Natural killer cell (primary cell): ENCODE measurements at places on chromosomes 1 and 21. TPM values are rescaled to one million over a fixed set of nuclear protein-coding genes. Genes with fewer than 3 reads are reported as not detected.

Gene MKNK1
- total RNA-seq = 81.5 TPM

DNA sequence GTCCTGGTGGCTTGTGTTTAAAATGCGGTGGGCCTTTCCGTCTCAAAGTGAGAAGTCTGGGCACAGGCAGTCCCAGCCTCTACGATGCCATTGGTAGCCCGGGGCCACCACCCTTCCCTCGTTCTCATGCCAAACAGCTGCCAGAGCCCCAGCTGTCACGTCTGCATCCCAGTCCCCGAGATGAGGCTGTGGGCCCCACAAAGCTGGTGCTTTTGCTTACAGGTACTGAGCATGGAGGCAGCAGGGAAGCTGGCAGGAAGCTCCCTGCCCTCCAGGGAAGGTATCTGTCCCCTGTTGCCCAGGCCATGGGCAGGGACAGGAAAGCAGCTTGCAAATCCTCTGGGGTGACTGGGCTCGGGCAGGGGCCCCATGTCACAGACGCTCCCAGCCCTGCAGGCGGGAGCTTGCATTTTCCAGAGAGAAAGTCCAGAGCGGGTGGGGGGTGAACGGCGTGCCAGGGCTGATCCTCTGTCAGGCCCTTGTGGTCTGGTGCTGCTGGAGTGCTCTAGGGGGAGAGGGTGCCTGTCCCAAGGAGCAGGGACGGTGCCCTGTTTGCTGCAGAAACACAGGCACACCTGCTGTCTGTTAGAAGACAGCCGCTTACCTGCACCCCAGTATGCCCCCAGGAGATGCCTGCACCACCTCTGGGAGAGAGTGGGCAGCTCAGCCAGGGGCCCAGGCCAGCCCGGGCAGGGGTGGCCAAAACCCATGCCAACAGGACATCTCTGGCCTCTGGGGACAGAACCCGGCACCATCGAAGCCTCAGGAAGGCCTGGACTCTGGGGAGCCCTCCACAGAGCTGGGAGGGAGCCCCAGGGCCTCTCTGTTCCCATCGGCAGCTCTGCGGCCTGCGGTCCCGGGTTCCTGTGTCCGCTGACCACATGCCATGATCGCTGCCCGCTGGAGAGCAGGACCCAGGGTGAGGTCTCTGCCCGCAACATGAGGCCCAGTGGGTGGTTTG, 45.9 kb downstream of the SLX9 start:
- no peak for DNase-seq

GRCh38 chr1:61853583-61853982, 111.3 kb downstream of the PATJ start:
- no peak for DNase-seq

DNA sequence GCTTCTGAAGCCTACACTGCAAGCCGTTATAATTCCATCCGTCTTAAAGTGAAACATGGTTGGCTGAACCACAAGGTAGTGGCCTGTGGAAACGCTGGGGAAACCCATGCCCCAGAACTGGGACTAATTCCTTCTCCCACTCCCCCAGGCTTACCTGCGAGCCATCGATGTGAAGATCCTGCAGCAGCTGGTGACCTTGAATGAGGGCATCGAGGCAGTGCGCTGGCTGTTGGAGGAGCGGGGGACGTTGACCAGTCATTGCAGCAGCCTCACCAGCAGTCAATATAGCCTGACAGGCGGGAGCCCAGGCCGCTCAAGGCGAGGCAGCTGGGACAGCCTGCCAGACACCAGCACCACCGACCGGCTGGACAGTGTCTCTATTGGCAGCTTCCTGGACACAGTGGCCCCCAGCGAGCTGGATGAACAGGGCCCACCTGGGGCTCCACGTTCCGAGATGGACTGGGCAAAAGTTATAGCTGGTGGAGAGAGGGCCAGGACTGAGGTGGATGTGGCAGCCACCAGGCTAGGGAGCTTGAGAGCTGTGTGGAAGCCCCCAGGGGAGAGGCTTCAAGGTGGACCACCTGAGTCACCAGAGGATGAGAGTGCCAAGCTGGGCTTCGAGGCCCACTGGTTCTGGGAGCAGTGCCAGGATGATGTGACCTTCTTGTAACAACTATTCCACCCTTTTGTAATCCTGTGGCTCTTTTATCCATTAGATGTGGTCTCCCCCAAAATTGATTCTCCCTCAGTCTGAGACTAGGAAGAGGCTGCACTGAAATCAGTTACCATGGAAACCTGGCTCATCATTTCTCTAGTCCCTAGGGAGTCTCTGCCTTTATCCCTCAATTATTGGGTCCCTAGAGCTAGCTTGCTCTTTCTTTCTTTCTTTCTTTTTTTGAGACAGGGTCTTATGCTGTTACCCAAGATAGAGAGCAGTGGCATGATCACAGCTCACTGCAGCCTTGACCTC, 16.7 kb downstream of the LURAP1 start:
- no peak for DNase-seq

DNA sequence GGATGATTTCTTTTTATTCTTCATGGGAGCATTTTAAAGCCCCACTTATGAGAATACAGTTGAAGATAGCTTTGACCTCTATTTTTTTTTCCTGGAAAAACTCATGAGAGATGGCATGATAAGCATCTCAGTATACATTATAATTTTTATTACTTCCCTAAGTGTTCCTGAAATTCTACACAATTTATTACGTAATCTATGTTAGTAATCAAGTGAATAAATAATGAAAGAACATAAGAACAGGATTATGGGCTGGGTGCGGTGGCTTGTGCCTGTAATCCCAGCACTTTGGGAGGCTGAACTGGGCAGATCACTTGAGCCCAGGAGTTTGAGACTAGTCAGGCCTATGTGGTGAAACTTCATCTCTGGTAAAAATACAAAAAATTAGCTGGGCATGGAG, 13.2 kb upstream of the PRKAA2 start:
- DNase-seq = no peak

GRCh38 chr1:220689666-220690065, 497 bp upstream of the C1orf115 start:
- no peak for DNase-seq

Gene PRDM16
- total RNA-seq = 0.64 TPM

Gene OR2T33
- not detected for total RNA-seq

DNA sequence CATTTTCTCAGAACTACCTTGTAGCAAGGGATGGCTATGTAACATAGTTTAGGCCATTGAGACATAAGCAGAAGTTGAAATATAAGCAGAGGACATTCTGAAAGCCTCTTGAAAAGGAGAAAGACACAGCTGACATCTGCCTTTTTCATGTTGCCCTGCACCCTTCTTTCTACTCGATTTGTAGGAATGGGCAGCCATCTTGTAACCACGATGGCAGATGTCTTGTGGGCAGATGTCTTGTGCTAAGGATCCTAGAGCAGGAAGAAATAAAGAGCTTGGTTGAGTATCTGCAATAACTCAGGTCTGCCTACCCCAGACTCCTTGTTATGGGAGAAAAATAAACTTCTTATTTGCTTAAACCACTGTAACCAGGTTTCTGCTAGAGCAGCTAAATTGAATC, 351.0 kb downstream of the PDE4B start:
- DNase-seq = no peak
